ENCODE measurements at places on chromosomes 3 and 15.

GRCh38 chr3:172973799-172974198 is 167.2 kb downstream of the SPATA16 start:
- DNase-seq, result no peak

DNA sequence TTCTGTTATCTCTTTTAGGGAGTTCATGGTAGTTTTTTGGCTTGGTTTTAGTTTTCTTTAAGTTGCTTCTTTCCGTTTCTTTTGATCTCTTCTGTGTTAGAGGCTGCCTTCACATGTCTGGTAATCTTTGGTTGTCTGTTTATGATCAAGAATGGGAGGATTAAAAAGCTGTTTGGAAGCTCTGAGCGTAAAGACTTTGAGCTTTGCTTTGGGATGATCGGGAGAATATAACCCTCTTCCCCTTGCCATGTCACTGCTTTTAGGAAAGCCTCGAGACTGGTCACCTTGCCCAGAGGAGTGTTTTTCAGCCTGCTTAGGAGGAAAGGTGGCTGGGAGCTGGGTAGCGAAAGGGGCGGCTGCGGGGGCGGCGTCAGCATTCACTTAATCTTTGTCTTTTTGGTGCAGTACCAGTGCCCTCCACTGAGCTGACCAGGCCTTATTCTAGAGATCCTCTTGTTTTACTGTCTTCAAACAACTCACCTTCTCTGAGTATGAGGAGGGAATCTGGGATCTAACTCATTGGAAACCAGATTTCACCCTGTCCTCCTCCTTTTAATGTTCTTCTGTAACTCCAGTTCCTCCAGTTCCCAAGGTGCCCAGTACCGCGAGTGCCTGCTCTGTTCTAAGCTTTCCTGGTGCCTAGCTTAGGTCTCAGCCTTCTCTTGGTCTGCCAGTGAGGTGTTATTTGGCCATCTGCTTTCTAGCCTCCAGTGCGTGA is 15.5 kb downstream of the TATDN2 start:
- DNase-seq, result peak; percentile 60

GRCh38 chr15:63582718-63583426 is 14.3 kb upstream of the FBXL22 start:
- DNase-seq, result no peak

DNA sequence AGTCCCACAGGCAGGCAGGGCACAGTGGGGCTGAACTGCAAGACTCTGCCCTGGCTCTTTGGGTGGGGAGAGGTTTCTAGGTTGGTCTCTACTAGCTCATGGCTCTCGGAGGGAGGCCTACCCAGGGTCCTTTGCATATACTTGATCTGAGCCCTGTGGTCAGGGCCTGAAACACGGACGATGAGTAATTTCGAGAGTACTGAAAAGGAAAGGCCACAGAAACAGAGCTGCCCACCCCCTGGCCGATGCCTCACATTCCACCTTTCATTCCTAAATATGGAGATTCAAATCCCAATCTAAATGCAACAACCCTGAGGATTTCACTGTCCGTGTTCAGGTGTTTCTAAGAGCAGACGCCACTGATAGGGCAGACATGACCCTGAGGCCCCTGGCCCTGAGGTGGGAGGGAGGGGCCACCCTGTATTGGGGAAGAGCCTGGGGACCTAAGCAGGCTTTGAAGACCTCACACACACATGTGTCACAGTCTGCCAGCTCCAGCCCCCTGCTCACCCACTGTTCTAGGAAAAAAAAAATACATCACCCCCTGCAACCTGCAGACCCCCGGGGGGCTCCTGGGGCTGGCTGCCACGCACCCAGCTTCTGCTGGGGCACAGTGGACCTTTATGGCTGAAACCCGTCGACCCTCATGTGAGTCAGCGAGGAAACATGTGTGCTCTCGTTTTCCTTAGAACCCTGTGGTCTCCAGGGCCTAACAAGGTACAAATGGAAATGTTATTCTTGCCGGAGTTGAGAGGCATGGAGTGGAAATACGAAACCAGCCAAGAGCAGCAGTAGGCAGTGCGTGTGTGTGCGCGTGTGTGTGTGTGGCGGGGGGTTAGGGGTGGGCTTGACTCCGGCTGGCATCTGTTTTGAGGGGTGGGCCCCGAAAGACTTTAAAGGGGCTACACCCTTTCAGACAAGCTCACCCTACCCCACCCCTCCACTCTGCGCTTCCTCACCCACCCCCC is 112.7 kb downstream of the CHSY1 start:
- no peak for DNase-seq

DNA sequence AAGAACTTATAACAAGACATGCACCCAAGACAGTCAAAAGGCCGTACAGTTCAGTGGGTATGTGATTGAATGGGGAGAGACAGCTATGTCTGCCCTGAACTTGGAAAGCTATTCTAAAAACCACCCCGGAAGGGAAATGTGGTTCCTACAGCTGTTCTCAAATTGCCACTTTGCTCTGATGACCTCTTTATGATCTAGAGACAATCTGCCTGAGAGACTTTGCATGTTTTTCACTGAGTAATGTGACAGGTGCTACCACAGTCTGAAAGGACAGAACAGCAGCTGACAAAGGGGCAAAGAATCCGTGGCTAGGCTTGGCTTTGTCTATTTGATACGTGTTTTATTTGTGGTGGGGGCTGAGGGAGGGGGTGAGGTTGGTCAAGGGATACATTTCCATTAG is 148.3 kb upstream of the NPHP3 start:
- DNase-seq, result no peak

GRCh38 chr3:47513125-47513929 is at the start of gene ELP6:
ELP6 (minus strand) TSS chr3:47513712; CDS start chr3:47513590, 122 bp downstream.
- peak; percentile 96 for DNase-seq

- DNase-seq, result no peak
Measured at GRCh38 chr3:124395162-124395561, 335.1 kb upstream of the UMPS start.

All from activated T-cell treated with anti-CD3 and anti-CD28 coated beads for 48 hours (primary cell).